Brain pericyte (primary cell): ENCODE measurements at places on chromosomes 7 and 10.

- no peak for DNase-seq
Measured at GRCh38 chr7:46637793-46638735, 717.0 kb upstream of the IGFBP3 start.

DNA sequence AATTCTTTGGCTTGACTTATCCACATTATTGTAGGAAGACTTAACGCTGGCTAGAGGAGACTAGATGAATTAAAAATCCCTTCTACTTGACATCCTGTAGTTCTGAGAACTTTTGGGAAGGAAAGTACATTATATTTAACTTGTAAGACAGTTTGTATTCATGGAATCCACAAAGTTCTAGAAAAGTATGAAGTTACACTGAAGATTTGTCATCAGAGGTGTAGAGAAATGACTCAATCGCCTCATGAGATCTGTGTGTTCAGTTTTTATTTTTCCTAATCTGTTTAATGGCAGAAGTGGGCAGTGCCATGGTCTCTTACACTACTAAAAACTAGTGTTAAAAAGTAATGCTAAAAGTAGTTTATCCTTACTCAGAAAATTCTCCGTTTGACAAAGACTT, 89.1 kb upstream of the SMIM30 start:
- DNase-seq: no peak

DNA sequence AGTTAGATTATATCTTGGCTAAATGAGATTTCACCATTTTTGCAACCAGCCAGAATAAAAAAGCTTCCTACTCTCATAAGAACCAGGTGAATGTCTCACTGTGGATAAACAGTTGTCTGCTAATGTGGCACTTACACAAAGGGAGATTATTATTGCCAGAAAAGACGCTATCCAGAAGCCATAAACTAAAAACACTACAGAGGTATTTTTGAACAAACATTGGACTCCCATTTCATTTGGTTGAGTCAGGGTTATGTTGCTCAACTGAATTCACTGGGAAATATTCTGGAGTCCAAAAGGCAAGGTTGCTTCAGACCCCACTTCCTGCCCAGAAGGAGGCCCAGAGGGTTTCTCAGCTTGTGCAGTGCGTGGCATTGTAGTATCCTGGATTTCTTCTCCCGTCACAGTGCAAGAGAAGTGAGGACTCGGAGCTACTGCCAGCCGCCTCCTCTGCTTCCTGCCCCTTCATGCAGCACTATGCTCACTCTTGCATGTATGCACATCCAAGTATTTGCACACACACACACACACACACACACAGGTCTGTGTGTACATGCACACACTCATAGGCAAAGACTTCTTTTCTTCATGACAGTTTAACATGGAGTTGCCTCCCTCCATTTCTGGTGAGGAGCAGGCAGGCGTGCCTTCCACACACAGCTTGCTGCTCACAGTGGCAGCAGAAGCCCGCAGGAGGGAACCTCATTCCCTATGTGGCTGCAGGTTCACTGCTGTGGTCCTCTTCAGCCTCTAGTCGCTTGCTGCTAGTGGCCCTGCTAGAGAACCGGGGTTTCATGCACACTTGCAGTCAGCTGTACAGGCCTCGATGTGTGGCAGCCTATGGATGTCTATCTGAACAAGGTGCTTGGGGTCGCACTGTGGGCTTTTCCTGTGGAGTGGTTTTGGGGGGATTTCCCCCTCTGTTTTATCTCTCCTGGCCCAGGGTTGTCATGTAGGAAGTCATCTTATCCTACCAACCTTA, 10.1 kb downstream of the DENND10 start:
- peak; percentile 12 for DNase-seq

GRCh38 chr7:8208816-8209215, 53.2 kb downstream of the ICA1 start:
- no peak for DNase-seq

- no peak for DNase-seq
Measured at GRCh38 chr7:121202834-121203233, 126.0 kb upstream of the WNT16 start.

DNA sequence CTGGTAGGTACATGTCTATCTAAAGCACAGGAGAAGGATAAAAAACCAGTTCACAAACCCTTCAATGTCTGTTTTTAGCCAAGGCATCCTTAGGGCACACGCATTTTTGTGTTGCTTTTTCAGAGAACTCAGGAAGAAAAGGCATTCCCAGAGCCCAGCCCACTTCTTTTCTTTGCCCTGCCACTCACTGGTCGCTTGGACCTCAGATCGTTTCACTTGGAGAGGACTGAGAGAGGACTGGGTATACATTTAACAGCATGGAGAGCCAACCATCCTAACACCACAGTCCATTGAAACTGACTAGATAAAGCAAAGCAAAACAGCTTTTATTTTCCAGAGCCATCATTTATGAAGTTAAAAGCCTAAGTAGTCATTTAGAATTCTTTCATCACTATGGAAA, 194.2 kb downstream of the CAMK1D start:
- DNase-seq: no peak

- peak; percentile 73 for DNase-seq
Measured at GRCh38 chr10:125661941-125662515, 20.9 kb downstream of the TEX36 start.

GRCh38 chr7:129604713-129605437, 6.6 kb upstream of the NRF1 start:
- DNase-seq: no peak

GRCh38 chr10:30420266-30420665, 13.7 kb upstream of the MAP3K8 start:
- no peak for DNase-seq

GRCh38 chr10:67670401-67670800, 25.6 kb downstream of the CTNNA3 start:
- no peak for DNase-seq

- DNase-seq: no peak
Measured at GRCh38 chr10:100377830-100378229, 30.8 kb downstream of the SCD start.

GRCh38 chr10:78565841-78566240, 502.9 kb upstream of the ZMIZ1 start:
- no peak for DNase-seq

DNA sequence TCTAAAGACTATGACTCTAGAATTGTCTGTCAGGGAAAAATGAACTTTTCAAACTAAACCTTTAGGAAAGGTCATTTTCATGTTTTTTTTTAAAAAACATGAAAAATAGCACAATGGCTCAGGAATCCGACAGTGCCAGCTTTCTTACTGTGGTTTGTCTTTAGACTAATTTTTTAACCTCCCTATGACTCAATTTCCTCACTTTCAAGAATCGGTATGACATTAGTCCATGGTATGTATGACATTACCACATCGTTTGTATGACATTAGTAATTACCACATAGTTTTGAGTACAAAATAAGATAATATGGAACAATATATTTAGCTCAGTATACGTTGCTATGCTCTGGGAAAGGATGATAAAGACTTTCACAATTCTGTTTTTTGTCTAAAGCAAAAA, 383.2 kb downstream of the PTPRN2 start:
- no peak for DNase-seq

- DNase-seq: no peak
Measured at GRCh38 chr7:127317447-127317961, 64.8 kb upstream of the GRM8 start.

GRCh38 chr7:80133361-80134114, 1.1 kb upstream of the GNAI1 start:
- no peak for DNase-seq

DNA sequence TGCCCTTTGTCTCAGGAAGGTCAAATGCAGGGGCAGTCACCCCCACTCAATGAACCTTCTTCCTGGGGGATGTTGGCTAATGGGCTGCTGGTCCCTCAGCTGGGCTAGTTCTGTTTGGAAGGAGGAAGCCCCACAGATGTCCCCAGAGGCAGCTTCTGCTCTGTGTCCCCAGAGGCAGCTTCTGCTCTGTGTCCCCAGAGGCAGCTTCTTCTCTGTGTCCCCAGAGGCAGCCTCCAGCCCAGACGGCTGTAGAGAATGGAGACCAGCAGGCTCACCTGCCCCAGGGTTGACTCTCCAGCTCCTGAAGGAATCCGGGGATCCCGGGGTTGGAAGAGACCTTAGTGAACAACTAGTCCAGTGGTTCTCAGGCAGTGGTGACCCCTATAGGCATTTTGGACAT, 62.5 kb upstream of the LEP start:
- no peak for DNase-seq

DNA sequence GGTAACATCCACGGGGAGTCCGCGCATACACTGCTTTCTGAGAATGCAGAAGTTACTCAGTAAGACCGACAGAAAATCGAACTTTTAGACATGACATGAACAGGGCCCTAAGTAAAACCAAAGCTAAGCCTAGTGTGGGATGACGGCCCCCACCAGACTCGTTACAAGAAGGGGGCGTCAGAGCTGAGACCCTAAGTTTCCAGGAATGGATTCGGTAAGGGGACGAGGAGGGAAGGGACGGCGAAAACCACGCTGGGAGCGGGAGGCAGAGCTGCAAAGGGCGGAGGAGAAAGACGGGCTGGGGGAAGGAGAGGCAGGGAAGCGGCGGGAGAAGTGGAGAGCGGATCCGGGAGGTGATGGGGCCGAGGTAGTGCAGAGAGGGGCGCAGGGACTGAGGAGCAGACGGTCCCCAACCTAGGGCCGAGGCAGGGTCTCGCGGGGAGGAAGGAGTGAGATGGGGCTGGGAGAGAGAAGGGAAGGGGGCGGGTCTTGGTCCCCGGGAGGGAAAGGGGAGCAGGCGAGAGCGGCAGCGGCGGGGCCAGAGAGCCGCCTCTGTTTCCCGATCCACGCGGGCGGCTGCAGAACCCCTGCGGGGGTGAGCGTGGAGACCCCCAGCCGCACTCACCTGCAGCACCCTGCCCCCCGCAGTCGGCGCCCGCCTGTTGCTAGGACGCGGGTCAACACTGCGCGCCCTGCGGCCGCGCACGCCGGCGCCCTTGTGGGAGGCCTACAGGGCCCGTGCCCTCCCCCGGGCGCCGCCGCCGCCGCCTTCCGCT, 513 bp downstream of the ODAD2 start:
- peak; percentile 10 for DNase-seq

- no peak for DNase-seq
Measured at GRCh38 chr7:124713086-124713485, 52.5 kb downstream of the GPR37 start.

DNA sequence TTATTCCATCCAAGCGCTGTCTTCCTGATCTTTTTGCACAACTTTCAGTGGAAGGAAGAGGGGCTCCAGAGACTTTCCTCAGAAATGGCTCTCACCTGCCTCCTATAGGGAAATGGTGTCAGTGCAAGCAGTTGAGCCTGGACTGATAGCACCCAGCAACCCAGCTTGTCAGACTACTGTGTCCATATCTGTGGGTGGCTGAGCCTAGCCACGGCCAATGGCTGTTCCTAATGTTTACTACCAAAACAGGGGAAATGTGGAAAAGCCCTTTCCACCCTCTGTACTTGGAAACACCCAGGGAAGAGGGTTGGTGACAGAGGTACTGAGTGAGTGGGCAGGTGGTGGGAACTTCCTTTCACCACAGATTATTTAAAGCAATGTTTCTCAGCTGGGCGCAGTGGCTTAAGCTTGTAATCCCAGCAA, 4.3 kb upstream of the YKT6 start:
- no peak for DNase-seq

DNA sequence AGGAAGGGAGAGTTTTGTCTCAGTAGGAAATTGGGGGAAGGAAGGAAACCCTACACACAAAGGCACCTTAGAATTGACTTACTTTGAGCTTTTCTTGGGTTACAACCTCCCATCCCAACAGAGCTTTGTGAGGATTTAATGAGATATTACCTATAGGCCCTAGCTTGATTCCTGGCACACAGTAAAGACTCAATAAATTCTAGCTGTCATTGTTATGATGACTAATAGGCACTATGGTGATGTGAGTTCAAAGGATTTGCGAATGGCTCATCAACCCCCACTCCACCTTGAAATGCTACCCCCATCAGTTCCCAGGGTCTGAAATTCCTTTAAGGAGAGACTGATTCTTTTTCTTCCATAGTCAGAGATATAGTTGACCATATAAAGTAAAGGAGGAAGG, 67.9 kb upstream of the SMNDC1 start:
- no peak for DNase-seq

- DNase-seq: no peak
Measured at GRCh38 chr7:83608716-83609115, 40.2 kb downstream of the SEMA3E start.

DNA sequence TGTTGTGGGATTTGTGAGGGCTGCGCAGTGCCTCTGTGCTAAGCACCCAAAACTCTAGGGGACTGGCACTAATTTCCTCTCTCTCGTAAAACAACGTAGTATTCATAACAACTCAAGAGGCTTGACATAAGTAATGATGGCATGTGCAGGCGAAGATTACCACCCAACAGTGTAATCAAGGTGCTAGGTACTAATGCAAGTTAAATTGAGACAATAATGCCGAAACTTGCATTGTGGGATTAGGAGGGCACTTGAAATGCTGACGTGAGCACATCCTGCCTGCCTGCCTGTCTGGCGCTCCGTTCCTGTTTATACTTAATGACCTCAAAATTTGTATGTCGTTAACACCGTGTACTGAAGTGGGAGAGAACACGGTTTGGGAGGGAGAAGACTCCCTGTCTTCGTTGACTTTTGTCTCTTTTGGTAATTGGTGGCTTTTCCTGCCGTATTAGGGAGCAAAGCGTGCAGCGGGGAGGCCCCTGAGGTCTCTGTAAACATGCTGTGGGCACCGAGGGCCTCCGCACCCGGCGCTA, 139.0 kb downstream of the MGMT start:
- no peak for DNase-seq

DNA sequence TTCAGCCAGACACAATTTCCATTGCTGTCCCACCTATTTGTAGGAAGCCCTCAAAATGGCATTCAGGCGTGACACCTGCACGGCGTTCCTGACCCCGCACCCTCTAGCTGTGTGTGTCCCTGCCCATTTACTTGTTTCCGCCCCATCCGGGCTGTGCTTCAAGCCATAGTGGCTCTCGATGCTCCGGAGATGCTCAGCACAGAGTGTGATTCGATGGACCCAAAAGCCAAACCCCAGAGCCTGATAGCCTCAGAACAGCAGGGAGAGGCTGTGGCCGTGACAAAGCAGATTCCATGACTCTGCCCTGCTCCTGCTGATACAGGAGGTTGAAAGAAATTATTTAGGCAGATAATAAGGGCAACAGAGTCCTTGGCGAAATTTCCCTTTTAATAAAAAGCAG, 13.4 kb downstream of the BUD31 start:
- DNase-seq: no peak

DNA sequence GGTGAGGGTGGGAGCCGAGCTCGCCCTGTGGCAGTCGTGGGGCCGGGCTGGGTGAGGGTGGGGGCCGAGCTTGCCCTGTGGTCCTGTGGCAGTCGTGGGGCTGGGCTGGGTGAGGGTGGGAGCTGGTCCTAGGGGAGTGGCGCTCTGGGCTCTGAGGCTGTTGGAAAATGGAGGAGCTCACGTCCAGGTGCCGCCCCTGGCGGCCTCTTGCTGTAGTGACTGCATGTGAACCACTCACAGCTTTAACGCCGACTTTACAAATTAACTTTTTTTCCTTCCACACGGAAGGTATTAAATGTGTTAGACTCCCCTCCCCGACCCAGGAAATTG, 312.6 kb downstream of the WDR37 start:
- no peak for DNase-seq

- DNase-seq: no peak
Measured at GRCh38 chr7:23594879-23595604, 2.1 kb upstream of the CCDC126 start.

- DNase-seq: peak; percentile 87
Measured at GRCh38 chr10:125984346-125984745, 88.0 kb downstream of the FANK1 start.
